ENCODE measurements at places on chromosomes 5 and 9.
A peak's percentile ranks its signal among the peaks of the same experiment; 100 is the strongest.

DNA sequence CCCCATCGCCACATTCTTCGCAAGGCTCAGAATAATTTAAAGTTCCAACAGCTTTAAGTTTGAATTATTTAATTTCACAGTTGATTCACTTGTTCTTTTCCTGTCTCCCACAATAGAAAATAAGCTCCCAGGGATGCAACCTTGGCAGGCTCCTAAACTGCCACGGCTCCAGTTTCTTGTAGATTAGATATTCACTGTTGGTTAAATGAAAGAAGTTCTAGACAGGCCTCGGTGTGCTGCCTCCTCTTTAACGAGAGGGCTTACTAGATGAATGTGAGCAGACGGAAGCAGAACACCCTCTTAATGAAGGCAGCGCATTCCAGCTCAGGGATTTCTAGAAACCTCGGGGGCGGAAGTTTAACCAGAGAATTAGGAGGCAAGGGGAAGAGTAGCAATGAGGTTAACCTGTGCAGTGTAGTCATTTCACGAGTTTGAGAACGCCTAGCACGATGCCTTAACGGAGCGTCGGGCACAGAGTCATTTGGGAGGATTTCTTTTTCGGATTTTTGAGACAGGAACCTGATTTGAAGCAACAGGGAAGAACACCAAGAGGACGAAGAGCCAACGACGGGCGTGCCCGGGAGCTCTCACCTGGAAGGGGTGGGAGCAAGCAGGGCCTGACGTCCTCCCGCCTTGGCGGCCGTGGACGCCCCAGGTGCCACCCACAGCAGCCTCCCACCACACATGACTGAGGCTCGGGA, 637 bp upstream of the SMC5 start:
- peak; percentile 58 for DNase-seq

- peak; percentile 74 for DNase-seq
These were observed 14.9 kb downstream of the FOXI1 start for GRCh38 chr5:170120576-170120975.

DNA sequence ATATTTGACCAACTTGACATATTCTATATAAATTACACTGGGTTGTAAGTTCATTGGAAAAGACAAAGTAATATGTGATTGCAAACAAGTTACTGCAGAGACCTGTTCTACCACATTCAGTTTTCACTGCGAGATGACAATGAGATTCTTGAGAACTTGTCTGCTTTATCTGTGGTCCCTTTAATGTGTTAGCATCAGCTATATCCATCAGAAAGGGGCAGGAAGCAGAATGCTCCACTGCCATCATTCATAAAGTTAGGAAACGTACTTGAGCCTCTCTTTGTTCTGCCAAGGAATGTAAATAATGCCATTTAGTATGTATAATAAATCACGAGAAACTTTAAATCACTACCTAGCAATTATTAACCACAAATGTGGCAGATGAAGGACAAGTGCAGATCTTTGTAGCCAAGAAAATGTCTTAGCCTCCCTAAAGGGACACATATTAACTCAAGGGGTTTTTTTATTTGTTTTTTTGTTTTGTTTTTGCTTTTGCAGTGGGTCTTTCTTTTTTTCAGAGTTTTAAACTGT, 59.4 kb downstream of the GIN1 start:
- no peak for DNase-seq

- no peak for DNase-seq
These were observed 68.7 kb upstream of the SIMC1 start for GRCh38 chr5:176169393-176170063.

DNA sequence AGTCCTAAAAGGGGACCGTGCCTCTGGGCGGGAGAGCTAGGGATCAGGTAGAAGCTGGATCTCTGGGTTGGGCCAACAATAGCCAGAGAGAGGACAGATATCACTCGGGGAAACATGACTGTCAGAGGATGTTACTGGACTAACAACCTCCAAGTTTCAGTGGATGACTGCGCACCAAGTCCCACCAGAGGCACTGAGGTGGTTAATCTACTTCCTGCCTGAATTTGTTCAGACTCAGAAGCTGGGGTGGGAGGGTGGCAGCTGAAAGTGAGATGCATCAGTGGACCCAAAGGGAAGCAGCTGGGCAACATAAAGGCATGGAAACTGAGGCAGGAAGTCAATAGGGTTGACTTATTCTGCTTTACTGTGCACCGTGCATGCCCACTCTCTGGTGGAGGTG, 130.1 kb upstream of the SLC44A1 start:
- no peak for DNase-seq

DNA sequence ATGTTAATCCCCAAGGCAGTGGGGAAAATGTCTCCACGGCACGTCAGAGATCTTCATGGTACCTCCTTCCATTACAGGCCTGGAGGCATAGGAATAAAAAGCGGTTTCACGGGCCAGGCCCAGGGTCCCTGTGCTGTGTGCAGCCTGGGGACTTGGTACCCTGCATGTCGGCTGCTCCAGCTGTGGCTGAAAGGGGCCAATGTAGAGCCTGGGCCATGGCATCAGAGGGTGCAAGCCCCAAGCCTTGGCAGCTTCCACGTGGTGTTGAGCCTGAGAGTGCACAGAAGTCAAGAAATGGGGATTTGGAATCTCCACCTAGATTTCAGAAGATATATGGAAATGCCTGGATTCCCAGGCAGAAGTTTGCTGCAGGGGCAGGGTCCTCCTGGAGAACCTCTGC, 508.9 kb upstream of the COX7C start:
- no peak for DNase-seq

DNA sequence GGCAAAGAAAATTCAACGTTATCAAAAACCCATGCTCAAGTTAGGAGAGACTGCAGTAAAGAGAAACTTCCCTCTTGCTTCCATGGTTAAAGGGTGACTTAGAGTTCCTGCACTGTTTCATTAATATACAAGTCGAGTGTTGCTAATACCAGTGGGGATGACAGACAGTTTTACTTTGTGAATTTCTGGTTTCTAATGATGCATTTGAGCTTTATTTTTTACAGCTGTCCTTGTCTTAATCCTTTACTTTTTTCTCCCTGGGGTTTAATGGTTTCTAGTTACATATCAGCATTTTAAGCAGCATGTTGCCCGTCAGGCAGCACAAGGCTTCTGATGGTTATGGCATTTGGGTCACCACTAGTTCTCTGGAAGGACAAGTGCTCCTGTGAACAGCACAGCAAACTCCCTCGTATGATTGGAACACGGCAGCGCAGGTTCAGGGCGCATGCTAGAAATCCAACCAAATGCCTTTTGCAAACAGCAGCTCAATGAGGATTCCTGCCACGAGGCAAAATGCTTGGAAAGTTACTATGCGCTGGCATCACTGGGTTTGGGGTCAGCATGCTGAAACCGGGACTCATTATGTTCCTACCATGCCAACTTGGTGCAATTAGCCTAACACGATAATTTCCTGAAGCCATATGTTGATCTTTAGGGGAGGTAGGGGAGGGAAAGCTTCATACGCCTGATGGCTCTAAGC, 463.8 kb downstream of the BNC2 start:
- no peak for DNase-seq

DNA sequence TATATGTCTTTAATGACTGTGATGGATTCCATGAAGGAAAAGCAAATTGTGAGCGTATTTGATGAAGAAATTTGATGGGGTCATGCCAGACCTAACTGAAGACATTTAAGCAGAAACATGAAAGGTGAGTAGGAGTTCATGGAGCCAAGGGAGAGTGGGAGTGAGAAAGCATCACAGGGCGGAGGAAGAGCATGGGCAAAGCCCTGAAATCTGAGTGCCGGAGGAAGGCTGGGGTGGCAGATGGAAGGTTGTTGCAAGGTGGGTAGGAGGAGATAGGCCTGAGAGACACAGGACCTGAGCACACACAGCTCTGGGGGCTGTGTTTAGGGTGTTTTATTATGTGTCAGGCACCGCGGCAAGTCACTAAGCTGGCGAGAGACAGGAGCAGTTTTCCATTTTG, 100.3 kb upstream of the SPOCK1 start:
- no peak for DNase-seq

- DNase-seq = no peak
These were observed 29.1 kb upstream of the ANKRD55 start for GRCh38 chr5:56262279-56262678.

DNA sequence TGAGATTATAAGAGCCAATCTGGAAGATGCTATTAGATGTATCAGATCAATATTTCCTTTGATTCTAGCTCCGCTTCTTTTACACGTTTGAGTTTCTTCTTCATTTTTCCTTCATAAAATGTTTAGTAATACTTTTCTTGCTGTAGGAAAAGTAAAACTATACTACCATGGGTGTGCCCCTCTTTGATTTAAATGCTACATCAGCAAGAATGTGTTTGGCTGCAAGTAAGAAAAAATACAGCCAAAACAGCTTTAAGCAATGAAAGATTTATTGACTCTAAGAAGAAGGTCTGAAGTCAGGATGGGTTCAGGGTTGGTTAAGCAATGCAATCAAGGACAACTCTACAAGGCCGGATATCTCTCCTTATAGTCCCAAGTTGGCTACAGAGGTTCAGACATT, 126.4 kb downstream of the KCTD16 start:
- no peak for DNase-seq

DNA sequence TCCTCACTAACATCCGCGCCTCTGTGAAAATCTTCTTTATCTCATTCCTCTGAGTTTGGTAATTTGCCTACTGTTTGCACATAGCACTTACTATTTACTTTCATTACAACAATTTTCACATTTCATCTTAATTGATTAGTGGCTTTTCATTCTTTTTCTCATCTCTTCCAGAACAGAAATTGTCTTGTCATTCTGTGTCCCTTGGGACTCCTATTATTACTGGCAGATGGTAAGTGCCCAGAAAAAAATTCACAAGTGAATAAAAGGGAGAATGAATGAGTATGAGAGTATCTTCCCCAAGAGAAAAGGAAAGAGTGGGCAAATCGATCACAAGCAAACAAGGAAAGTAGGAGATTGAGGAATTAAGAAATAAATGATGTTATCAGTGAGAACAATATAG, 876.1 kb downstream of the TLE4 start:
- no peak for DNase-seq

DNA sequence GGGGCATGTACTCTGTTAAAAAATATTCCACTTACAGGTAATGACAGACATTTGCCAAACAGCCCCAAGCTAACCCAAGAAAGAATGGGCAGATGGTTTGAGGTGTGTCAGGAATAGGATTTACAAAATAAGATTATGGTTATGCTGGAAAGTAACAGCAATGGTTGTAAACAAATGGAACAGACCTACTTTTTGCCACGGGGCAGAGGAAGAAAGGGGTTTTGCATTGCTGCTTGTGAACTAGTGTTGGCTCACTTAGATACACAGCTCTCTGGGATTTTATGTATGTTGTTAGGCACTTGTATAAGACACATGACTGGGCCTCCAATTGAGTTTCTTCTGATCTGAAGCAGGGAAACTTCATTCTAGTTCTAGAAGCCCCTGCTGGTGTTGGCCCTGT, 191.5 kb upstream of the GDNF start:
- no peak for DNase-seq

- peak; percentile 16 for DNase-seq
These were observed 47.4 kb downstream of the RNF180 start for GRCh38 chr5:64213011-64213410.

DNA sequence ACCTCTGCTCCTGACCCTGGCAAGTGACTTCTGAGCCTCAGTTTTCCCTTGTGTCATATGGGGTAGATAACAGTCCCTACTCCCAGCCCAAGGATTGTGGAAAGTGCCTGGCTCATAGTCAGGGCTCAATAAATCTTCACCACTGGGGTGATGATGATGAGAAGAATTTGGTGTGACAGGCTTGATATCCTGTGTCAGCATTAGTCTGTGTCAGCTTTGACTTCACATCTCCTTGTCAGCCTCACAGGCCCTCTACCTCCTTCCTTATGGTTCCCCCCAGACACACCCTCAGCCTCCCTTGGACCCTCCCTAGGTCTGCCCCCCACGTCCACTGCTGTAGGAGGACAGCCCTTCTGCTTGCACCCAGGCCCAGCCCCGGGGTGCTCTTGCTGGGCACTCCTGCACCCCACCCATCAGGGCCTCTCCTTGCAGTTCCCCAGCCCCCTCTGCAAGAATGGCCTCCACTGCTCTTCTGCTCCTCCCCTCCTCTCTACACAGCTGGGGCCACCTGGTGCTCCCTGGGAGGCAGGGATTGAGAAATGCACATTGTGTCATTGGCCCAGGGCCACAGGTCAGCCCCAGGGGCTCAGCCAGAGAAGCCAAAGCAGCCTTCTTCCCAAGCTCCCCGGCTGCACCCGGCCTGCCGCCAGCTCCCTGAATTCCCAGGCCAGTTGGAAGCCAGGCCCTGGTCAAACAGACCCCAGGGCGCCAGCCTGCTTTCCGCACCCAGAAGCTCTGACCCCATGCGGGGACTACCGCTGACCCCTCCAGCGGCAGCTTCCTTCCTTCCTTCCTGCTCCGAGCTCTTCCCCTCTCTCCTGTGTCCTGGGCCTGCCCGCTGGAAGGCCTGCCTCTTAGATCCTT, 7.7 kb downstream of the FGFR4 start:
- DNase-seq = peak; percentile 87

GRCh38 chr5:141941779-141942178, 16.2 kb downstream of the PCDH12 start:
- DNase-seq = no peak

DNA sequence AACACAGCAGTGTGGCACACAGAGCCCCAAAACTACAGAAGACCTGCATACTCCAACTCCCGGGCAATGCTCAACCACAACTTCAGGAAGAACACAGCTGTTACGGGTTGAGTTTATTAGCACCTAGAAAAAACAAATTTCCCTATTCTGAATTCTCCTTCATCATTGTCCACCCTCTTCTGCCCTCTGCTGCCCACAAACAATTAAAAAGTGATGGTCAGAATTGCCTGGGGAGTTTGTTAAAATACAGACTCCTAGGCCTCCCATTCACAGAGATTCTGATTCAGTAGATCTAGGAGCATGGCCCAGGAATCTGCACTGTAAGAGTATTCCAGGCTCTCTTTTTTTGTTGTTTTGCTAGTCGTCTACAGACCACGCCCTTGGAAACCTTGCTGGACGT, 310.6 kb downstream of the NDUFS4 start:
- DNase-seq = no peak

DNA sequence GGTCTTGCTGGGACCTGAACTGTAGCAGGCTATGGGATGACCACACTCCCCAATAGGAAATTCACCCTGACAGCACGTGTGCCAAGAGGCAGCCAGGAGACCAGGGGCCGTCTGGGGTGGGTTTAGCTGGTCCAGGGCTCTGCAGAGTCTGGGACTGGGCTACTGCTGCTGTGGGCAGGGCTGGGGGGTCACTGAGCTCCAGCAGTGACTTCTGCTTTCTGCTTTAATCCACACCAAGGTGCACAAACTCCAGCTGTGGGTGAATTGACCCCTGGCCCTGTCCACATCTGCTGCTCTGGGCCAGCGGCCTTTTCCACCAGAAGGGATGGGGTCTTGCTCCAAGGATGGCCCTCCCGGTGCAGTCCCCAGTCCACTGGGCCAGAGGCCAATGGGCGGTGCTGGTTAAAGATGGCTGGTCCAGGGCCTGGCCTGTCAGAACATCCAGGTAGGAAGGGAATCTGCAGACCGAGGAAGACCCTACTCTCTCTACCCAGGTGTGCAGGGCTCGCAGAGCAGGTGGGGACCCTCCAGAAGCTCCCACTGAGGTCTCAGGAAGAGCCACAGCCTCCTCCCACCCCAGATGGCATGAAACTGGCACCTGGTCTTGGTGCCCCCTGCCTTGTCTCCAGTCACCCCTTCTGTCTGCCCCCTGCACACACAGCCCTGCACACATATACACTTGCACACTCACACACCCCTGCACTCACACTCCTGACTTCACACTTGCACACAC, 28.0 kb downstream of the GLT6D1 start:
- DNase-seq = no peak
